ENCODE measurements at places on chromosomes 11 and 22. TPM values are rescaled to one million over a fixed set of nuclear protein-coding genes. Genes with fewer than 3 reads are reported as not detected.

CDC42BPG gene
- total RNA-seq: 2.1 TPM

SLC6A5 gene
- 0.23 TPM for total RNA-seq

OPCML gene
- 72.9 TPM for total RNA-seq

HEPACAM gene
- total RNA-seq: 59.3 TPM

TTC28 gene
- 33.7 TPM for total RNA-seq

COA4 gene
- 26.1 TPM for total RNA-seq

C11orf86 gene
- total RNA-seq: not detected

ALDH3B1 gene
- total RNA-seq: 0.92 TPM

OR52I1 gene
- not detected for total RNA-seq

USP2 gene
- total RNA-seq: 2.5 TPM

OR10D3 gene
- total RNA-seq: not detected

DRG1 gene
- 75.4 TPM for total RNA-seq

PLAAT4 gene
- 10.6 TPM for total RNA-seq

FLRT1 gene
- 12.0 TPM for total RNA-seq

IFITM10 gene
- total RNA-seq: 2.8 TPM

SLC25A1 gene
- total RNA-seq: 36.7 TPM

OR6A2 gene
- 1.8 TPM for total RNA-seq

HEPN1 gene
- total RNA-seq: not detected

MAML2 gene
- 14.1 TPM for total RNA-seq

SLC22A25 gene
- total RNA-seq: 0.23 TPM

UNC93B1 gene
- 7.6 TPM for total RNA-seq

Measured in diencephalon (tissue), 1 donor.